ENCODE measurements at places on chromosomes 11 and 22.
A peak's percentile ranks its signal among the peaks of the same experiment; 100 is the strongest.

DNA sequence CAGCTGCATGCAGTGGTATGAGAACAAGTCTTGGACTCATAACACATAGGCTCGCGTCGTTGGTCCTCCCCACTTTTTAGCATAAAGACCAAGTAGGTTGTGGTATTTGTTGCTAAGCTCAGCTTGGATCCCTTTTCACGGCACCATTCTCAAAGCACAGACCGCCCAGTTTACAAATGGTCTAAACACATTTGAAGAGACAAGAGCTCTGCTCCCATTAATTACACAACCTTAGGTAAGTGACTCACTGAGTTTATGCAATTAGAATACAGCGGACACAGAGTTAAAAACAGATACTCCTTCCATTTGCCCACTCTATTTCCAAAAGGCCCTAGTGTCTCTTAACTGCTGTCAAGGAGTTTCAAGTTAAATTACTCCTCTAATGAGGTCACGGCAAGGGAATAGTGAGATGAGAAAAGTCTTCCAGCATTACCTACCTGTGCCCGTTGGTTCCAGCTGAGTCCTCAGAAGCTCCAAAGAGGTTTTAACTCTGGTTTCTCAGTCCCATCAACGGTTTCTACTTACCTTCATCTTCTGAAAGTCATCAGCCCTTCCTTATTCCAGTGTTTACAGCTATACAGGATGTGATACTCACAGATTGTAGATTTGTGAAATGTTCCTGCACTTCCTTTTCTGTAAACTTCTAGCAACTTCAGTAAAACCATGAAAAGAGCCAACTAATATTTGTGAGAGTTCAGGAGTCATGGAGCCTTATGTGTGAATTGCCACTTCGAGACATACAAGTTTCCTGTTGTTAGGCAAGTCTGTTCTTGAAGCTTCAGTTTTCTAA, at the start of gene MS4A6A:
Gene MS4A6A, minus strand, starts transcription at position 543 of the 790 bp plus-strand sequence. CDS start 1,356 bp downstream, outside the sequence.
- DNase-seq = no peak

- DNase-seq = no peak
These were observed 66.8 kb downstream of the LARGE1 start for GRCh38 chr22:33853200-33854097.

DNA sequence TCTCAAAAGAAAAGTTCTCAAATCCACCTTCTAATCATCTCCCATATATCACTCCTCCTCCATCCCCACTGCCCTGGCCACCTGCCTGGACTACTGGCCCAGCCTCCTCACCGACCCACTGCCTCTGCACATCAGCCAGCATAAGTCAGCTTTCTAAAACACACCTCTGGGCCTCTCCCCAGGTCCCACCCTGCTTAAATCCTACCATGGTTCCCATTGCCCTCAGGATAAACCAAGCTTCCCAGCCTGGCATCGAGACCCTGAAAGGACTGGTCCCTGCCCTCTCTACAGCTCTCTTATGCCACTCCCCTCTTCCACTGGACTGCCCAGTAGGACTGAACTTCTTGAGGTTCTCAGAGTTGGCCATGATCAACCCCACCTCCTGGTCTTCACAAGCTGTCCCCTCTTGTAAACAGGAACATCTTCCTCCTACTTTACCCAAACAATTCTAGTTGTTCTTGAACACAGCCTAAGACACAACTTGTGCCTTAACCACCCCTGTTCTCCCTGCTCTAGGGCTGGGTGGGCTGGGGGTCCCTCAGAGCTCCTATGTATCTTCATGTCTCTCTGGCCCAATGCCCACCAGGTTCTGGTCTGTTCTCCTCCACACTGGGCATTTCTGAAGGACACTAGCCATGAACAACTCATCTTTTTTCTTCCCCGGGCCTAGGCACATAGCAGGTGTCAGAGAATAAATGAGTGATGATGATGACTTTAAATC, 12.6 kb upstream of the P2RY6 start:
- DNase-seq = no peak

GRCh38 chr11:27427183-27427980, 45.2 kb downstream of the LGR4 start:
- no peak for DNase-seq

- no peak for DNase-seq
These were observed 179.2 kb upstream of the ZBED5 start for GRCh38 chr11:11036848-11037732.

GRCh38 chr22:34489861-34490260, 569.6 kb upstream of the LARGE1 start:
- DNase-seq = no peak

GRCh38 chr11:128195057-128195751, 392.2 kb downstream of the ETS1 start:
- no peak for DNase-seq

DNA sequence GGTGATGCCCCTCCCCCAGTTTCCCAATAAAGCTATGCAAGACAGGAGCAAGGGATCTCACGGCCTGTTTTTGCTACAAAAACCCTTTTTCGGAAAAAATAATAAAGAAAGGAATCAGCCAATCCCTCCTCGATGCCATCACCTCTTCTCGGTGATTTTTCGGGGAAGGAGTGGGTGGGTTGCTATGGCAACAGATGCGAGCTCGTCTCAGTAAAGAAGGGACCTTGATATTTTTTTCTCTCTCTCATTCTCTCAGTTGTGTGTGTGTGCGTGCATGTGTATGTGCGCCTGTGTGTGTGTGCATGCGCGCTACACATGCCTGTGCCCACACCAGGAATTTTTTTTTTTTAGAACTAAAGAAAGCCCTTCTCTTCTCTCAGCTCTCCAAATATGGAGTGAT, 3.8 kb upstream of the NPAS4 start:
- no peak for DNase-seq

- no peak for DNase-seq
These were observed 1.5 kb upstream of the SLC7A4 start for GRCh38 chr22:21033895-21034294.

- no peak for DNase-seq
These were observed 176.4 kb downstream of the FAM181B start for GRCh38 chr11:82557274-82557673.

- DNase-seq = peak; percentile 58
These were observed 62.8 kb downstream of the PPFIA1 start for GRCh38 chr11:70333261-70333660.

- no peak for DNase-seq
These were observed 685.2 kb upstream of the CHORDC1 start for GRCh38 chr11:90908074-90908473.

DNA sequence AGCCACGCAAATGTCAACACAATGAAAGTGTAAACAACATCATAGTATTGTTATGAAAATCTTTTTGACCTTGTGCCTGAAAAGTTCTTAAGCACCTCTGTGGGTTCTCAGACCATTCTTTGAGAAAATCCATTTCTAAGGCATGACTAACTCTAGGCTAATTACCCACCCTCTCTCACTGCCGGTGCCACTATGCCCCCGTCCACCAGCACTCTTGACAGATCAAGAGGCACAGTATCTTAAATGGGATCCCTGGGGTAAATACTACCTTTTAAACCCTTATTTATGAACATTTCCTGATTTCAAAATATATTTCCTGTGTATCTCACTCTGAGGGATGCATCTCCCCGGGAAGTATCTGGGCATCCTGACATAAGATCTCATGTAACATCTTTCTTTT, 607.5 kb downstream of the METTL15 start:
- DNase-seq = no peak

DNA sequence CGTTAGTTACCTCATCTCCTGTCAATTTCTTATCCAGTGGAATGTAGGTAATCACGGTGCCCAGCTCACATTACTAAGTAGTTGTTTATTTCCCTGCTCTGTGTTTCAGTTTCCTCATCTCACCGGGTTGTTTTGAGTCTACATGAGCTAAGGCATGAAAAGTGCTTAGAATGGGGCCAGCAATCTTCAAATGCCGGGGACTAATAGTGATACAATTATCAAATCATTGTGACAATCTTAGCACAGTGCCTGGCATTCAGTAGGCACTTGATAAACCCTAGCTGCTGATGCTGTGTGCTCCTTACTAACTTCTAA, 53.3 kb upstream of the CD5 start:
- DNase-seq = no peak

DNA sequence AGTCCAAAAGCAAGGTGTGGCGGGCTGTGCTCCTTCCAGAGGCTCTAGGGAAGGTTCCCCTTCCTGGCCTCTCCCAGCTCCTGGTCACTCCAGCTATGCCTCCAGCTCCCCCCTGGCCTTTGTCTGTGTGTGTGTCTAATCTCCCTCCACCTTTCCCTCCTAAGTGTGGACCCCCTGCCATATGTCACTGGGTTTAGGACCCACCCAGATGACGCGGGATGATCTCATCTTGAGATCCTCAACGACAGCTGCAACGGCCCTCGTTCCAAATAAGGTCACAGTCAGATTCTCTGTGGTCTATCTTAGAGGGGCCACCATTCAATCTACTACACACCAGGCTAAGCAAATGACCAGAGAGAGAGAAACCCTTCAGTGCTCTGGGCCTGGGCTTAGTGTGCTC, 107.9 kb downstream of the ARHGAP8 start:
- no peak for DNase-seq

DNA sequence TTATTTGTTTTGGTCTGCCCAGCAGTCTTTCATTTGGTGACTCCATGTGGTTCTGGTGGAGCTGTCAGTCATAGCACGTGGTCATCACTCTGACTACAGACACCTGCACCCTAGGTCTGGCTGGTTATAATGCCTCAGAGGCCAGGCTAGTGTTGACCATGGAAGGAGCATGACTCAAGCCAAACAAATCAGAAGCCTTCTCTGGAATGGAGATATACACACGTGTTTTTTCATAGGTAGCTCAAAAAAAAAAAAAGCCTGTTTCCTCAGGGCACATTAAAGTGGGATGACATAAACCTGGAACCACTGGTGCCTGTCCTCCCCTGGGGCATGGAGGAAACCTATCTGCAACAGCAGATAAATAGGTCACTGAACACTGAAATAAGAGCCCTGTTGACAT, 8.1 kb upstream of the PLAAT3 start:
- no peak for DNase-seq

DNA sequence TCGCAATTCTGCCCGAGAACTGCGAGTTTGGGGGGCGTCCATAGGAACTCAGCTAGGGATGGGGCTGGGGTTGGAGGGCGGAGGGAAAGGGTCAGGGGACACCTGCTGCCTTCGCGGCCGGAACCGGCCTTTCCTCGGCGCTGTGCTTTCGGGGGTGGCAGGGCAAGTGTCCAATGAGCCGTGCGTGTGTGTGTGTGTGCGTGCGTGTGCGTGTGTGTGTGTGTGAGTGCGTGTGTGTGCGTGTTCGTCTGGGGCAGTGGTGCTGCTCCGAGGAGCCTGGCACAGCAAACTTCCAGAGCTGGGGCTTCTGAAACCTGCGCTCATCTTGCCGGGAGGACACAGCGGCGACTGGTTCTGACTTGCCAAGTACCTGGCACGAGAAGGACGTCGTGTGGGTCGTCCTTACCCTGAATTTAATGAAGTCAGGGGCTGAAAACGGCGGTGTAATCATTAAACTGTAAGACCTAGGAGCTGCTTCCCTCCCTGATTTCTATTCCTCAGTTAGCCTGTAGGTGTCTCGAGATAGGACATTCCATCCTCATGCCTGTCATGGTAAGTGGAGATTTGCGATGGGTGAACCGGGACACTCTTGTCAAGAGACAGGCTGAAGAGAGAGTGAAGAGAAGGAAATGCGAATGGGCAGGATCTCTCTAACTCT, 27.0 kb upstream of the AMOTL1 start:
- DNase-seq = no peak

- no peak for DNase-seq
These were observed 109.3 kb downstream of the NECTIN1 start for GRCh38 chr11:119619665-119620064.

GRCh38 chr22:20523086-20523983, 15.9 kb downstream of the MED15 start:
- no peak for DNase-seq

- DNase-seq = no peak
These were observed 49.7 kb downstream of the TBC1D22A start for GRCh38 chr22:46812034-46812605.

DNA sequence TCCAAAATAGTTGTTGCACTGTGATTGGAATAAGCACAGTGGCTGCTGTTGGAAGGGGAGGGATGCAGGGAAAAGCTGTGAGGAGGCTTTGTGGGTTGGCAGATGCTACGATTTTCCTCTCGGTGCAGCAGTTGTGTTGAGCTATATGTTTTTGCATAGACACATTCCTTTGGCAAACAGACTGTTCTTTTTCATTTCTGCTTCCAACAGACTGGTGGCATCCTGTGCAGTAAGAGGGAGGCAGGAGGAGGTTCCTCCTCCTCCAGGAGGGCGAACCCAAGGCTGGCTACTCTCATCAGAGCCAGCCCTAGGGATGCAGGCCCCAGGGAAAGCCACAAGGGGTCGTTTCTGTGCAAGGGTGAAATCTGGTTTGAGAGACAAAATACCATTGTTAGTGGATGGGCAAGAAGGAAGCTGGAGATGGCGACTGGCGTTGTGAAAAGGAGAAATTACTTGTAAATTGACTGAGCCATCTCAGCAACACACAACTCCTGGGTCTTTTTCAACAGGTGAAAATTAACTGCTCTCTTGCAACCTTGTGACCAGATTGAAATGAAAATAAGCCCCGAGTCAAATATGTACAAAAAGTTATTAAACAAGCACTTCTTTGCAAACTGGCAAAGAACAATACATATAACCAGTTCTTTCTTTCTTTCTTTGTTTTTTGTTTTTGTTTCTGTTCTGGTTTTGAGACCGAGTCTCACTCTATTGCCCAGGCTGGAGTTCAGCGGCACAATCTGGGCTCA, 26.5 kb upstream of the UBASH3B start:
- peak; percentile 51 for DNase-seq

GRCh38 chr22:44390613-44390970, 77.8 kb upstream of the SHISAL1 start:
- no peak for DNase-seq

DNA sequence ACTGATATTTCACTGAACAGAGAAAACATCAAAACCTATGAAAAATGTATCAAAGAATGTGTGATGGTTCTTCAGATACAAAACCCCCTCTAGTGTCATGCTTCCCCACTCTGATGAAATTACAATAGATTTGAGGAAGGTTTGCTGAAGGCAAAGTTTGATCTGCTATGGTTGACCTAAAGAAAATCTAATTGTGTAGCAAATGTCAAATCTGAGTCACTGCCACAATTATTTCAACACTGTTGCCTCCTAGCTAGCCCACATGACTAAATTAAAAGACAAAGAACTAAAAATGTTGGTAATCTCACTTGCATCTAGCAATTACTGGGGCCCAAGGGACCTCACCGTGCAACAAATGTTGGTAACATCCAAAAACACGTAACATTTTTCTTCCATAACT, 728.0 kb downstream of the DLG2 start:
- no peak for DNase-seq

GRCh38 chr11:123742031-123742723, 717 bp upstream of the ZNF202 start:
- DNase-seq = no peak

DNA sequence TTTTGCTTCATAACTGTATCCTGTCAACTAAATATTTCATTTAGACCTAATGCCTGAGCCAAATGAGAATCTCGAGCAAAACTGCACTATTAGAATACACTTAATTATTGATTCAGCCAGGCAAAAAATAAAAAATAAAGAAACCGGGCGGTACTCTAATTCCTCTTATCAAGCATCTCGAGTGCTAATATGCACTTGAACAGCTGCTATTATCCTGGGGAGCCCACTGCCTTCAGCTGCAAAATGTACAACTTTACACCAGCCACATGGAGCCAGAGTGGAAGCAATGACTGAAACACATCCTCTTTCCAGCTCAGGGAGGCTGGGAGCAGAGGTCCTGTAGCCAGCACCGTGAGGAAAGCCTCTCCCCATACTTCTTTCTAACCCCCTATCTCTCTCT, 390.0 kb upstream of the CADM1 start:
- no peak for DNase-seq

Data from AG04450 (cell line).